NCI-H187 (cell line): ENCODE measurements at places on chromosomes 3 and 15.

DNA sequence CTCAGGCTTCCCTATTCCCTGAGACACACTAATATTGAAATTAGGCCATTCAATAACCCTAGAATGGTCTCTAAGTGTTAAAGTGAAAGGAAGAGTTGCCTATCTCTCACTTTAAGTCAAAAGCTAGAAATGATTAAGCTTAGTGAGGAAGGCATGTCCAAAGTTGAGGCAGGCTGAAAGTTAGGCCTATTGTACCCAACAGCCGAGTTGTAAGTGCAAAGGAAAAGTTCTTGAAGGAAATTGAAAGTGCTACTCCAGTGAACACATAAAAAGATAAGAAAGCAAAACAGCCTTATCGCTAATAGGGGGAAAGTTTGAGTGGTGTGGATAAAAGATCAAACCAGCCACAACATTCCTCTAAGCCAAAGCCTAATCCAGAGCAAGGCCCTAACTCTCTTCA is 117.9 kb upstream of the SPATA12 start:
- no peak for DNase-seq

DNA sequence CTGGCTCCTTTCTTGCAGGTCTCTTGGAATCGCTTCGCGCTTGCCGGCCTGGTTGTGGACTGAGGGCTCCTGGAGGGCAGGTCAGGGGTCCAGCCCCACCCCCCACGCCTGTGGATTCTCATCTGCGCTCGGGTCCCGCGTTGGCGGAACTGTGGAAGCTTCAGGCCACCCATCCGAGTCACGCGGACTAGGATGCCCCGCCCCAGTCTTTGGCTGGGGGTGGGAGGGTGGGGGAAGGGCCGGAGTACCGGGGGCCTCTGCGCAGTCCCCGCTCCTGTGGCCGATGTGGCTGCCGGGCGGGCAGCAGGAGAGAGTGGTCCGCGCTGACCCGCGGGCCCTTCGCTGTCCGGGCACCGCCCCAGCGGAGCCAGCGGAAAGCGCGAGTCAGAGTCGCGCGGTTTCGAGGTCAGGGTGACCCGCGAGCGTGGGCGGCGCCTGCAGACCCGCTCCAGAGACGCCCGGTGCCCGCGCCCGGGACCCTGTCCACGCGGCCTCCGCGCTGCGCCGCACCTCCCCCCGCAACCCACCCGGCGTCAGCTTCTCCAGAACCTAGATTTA is 114.2 kb downstream of the KLF13 start:
- DNase-seq, result no peak

DNA sequence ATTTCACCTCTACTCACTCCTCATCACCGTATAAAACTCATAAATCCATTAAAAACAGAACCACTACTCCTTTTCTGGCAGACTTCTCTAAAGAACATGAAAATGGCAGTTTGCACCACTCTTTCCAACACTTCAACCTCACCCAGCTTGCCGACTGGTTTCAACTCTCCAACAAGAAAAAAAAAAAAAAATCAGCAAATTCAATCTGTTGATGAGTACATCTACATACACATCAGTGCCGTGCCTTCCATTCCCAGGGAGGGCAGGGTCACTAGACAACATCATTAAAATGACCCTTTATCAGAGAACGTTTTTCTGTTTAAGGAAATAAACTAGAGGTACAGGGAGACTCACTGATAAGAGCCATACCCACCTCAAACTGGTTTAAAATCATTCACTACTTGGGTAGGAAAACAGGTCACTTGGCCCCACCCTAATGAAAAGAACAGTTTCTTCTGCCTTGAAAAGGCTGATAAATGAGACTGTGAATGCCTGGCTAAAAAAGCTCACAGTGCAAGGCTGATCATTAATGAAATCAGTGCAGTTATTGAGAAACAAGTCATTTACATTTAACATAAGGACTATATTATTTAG is 6.0 kb downstream of the ANXA2 start:
- DNase-seq, result no peak

- DNase-seq, result no peak
These were observed 50.1 kb downstream of the C3orf20 start for GRCh38 chr3:14725013-14725412.

- DNase-seq, result no peak
These were observed 798.8 kb downstream of the OTOL1 start for GRCh38 chr3:162295323-162295983.

DNA sequence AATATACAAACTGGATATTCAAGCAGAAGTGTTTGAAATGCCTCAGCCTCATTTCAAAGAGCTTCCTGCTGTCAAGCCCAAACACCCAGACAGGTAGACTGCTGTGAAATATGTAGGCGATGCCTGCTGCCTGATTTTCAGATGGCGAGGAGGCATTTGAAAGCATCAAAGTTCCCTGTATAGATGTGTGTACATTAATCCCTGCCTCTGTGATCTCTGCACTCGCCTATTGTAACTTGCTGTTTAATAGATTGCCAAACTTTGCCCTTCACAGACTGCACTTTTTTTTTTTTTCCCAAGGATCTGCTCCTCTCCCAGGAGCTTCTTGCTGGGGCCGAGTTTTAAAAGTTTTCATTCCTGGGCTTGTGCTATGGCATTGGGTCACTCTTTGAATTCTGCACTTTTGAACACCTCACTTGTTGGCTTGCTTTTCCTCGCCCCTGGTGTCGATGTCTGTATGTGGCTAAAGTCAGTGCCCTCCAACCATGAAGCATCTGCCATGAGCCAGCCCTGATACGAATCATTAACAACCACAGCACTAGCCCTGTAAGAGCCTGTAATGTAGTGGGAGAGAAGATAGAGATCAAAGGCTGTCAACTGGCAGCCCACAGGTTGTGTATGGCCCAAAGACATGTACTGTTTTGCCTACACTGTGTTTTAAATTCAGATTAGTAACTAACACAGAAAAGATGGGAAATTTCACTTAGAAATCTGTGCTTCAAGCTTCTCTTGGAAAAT is 287.6 kb upstream of the ICE2 start:
- no peak for DNase-seq

DNA sequence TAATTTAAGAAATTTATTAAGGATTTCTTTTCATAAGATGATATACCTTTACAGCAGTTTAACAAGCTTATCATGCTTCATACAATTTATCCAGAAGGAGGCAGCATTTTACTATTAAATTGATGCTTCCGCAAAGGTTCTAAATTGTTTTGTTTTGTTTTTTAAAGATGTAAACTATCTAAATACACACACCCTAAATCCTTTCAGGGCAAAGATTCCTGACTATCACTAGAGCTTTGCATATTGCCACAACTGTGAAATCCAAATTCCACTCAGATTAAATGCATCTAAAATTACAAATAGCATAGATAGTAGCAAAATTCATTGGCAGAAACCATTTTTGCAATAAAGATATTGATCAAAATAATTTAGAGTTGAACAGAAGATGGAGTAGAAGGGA is 44.5 kb upstream of the CCNL1 start:
- DNase-seq, result no peak

- no peak for DNase-seq
These were observed 8.5 kb downstream of the SELENOT start for GRCh38 chr3:150611666-150612065.

DNA sequence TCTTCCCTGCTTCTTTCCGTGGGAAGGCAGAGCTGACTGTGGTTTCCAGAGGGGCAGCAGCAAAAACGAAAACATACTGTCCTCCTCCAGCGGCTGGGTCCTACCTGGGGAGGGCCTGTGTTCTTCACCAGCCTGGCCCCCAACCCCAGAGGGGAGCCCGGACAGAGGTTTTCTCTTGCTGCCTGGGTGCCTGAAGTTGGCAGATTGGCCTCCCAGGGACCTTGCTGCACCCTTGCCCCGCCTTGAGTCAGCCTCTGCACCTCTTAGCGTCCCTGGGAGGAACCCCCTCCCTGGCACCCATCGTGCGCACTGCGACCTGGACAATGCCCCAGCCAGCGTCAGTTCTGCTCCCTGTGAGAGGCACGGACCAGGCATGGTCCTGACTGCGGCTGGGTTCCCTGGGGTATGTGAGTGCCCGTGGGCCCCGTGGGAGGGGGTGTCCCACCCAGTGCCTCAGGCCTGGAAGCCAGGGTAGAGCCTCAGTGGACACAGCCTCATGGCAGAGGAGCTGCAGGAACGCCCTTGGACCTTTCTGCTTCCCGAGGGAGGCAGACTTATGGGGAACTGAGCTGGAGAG is 56.8 kb upstream of the PRR23E start:
- DNase-seq, result no peak

DNA sequence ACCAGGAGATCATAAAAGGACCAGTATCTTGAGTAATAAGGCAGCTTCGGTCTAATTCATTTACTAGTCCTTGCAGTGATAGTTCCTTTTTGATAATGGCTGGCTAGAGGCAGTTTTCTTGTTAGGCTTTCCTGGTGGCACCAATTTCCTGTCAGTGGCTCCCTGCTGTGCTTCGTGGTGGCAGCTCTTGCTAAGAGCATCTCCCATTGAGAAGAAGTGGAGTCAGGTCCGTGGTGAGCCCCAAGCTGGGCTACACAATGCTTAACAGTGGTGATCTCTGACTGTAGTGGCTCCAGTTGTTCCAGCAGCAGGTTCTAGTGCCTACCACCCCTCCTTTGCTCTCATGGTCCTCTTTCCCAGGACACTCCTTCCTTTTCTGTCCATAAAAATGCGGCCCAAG is 111.2 kb downstream of the RAP2B start:
- no peak for DNase-seq

GRCh38 chr3:185187391-185187790 is 34.5 kb upstream of the C3orf70 start:
- no peak for DNase-seq

- DNase-seq, result no peak
These were observed 242.1 kb upstream of the PDZRN3 start for GRCh38 chr3:73866846-73867245.

DNA sequence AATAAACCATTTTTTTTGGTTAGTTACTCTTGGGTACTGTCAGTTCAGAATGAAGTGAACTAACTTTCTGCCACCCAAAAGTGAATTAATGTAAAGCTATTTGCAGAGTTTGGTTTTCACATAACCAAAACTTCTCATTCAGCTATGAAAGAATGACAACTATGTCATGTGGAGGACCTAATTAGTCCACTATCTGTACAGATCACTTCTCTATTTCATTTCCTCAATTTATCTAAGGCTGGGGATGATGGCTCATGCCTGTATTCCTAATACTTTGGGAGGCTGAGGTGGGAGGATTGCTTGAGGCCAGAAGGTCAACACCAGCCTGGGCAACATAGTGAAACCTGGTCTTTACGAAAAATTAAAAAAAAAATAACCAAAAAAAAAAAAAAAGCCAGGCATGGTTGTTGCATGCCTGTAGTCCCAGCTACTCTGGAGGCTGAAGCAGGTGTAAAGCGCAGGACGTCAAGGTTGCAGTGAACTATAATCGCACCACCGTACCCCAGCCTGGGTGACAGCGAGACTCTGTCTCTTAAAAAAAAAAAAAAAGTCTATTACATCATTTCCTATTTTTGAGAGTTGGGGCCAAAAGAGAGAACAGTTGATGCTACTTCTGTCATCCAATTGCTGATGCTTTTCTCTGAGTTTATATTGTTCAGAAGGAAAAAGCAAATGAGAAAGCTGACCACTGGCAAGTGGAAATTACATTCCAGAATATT is 8.7 kb downstream of the HYPK start:
- DNase-seq, result no peak

DNA sequence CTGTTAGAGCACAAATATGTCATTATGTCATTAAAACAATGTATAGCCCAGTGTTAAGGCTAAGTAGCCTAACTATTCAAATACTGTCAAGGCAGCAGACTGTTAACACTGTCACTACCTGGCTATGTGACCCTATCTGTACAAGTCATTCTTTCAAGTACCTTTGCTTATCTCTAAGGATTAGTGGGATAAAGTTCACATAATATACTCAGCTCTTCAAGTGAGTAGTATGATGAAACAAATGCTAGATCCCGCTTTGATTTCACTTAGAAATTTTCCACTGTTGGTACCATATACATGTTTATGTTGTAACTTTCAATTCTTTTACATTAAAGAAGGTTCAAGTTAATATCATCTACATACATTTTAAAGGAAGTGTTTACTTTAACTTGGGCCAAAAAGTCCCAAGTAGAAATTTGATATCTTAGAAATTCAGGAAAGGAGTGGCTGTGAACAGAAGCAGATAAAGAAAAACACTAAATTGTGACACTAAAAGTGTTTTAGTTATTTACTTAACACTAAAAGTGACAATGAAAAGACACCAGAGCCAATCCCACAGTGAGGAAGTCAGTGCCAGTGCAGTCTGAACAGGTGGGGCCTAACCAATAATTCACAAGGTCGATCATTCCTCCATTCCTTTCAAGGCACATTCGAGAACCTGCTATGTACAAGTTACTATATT is 4.8 kb upstream of the RFX7 start:
- DNase-seq, result no peak

- no peak for DNase-seq
These were observed 469 bp downstream of the MAP6D1 start for GRCh38 chr3:183824761-183825455.

GRCh38 chr15:78875107-78875914 is 2.6 kb downstream of the MORF4L1 start:
- DNase-seq, result peak; percentile 0

- no peak for DNase-seq
These were observed 553.6 kb upstream of the NECTIN3 start for GRCh38 chr3:110518031-110518430.

GRCh38 chr3:133209871-133210550 is 171.8 kb downstream of the TMEM108 start:
- DNase-seq, result no peak

DNA sequence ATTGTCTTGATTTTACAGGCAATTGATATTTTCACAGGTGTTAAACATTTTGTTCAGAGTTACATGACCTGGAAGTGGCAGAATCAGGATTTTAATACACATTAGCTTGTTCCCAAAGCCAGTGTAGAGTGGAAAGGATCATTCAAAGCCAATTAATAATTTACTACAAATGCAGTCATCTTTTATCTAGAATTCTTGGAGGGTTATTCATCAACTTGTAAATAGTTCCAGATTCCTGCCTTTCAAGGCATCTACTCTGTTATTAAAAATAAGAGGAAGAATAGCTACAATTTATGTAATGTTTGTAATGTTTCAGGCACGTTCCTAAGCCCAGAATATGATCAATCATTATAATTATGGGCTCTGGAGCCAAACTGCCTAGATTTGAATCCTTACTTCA is 358.5 kb downstream of the ZNF385D start:
- no peak for DNase-seq

DNA sequence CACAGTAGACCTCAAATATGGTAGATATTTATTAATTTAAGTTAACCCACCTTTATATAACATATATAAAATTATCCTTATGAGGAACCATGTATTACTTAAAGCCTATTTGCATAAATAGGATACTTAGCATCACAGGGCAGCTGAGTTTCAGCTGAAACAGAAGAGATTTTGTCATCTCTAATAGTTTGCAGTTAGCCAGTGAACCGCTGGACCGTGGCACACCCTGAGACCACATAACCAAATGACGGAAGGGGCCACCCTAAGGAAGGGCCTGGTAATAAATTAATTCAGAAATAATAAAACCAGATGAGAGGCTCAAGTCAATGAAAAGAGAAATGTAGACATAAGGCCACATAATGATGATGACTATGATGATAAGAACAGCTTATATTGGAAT is 107.7 kb downstream of the MYO5A start:
- no peak for DNase-seq
